ENCODE measurements at places on chromosomes 7 and 10.

DNA sequence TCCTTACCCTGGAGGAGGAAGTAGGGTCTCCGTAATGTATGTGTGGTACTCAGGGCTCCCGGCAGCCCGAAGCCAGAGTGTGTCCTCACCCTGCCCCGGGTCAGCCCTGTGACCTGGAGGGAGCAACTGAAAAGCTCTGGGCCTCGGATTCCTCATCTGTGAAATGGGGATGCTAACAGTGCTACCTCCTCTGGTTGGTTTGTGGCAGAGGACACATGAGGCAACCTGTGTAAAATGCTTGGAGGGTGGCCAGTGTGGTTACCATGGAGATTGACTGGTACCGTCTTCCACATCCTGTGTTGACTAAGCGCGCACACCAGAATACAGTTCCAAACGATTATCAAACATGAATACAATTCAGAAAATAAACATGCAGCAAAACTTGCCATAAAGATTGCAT, 163.8 kb upstream of the KLF6 start:
- DNase-seq = no peak

- DNase-seq = no peak
These were observed 182.2 kb upstream of the INHBA start for GRCh38 chr7:41885078-41885477.

GRCh38 chr10:123017421-123018165, 8.8 kb downstream of the ACADSB start:
- no peak for DNase-seq

- DNase-seq = no peak
These were observed 72.6 kb upstream of the STEAP1 start for GRCh38 chr7:90081621-90082020.

- DNase-seq = no peak
These were observed 429.3 kb downstream of the CALN1 start for GRCh38 chr7:71982851-71983250.

GRCh38 chr7:154906201-154906600, 96.7 kb downstream of the PAXIP1 start:
- DNase-seq = no peak

GRCh38 chr7:135790371-135790977, 41.9 kb upstream of the FAM180A start:
- no peak for DNase-seq

Data from fibroblast of skin of left quadriceps (primary cell).